ENCODE measurements at places on chromosomes 3 and 15. TPM values are rescaled to one million over a fixed set of nuclear protein-coding genes. Genes with fewer than 3 reads are reported as not detected.

Gene GALNT15
- 30.5 TPM for total RNA-seq

Gene SH2D7
- not detected for total RNA-seq

Gene SPTBN5
- total RNA-seq: 2.8 TPM

Gene SLC33A1
- total RNA-seq: 30.2 TPM

Gene OPA1
- total RNA-seq: 128 TPM

Gene KLF15
- 32.1 TPM for total RNA-seq

Gene ABHD5
- total RNA-seq: 27.6 TPM

Gene MRAS
- total RNA-seq: 261 TPM

Gene GMPS
- total RNA-seq: 34.5 TPM

Gene EPB42
- total RNA-seq: 0.23 TPM

Gene SLC6A11
- total RNA-seq: not detected

Gene TMED3
- total RNA-seq: 18.2 TPM

Gene MYL3
- total RNA-seq: 7,633 TPM

Gene UBL7
- 53.7 TPM for total RNA-seq
